ENCODE measurements at places on chromosomes 2 and 18.

DNA sequence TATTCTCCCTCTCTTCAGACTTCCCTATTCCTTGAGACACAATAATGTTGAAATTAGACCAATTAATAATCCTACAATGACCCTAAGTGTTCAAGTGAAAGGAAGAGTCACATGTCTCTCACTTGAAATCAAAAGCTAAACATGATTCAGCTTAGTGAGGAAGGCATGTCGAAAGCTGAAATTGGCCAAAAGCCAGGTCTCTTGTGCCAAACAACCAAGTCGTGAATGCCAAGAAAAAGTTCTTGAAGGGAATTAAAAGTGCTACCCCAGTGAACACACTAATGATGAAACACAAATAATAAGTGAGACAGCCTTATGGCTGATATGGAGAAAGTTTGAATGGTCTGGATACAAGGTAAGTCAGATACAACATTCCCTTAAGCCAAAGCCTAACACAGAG, 115.4 kb downstream of the PXDN start:
- DNase-seq, result no peak

- DNase-seq, result no peak
These were observed 1719.2 kb upstream of the PIK3C3 start for GRCh38 chr18:40235836-40236235.

- no peak for DNase-seq
These were observed 891.6 kb upstream of the CRIM1 start for GRCh38 chr2:35463805-35464596.

DNA sequence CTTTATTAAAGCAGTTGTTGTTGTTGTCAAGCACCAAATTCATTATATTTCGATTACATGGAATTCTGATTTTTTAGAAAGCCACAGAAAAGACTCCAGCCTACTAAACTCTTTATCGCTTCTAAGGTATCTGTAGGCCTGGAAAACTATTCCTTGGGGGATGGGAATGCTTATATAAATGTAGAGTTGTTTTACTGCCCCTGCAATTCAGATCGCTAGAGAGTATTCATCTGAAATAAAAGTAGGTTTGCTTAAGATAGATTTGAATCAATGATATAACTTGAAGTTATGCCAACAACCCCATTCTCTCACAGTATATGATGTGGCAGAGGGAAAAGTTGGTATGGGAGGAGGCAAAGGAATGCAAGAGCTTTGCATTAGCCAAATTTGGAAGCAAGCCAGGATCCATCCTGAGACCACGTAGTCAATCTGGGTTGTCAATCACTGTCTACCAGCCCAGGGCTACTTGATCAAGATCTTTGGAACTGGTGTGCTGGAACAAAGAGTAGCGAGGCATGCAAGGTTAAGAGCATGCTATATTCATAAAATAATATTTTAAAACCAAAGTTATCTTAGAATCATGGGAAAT, 95.9 kb downstream of the LYPD6B start:
- no peak for DNase-seq

DNA sequence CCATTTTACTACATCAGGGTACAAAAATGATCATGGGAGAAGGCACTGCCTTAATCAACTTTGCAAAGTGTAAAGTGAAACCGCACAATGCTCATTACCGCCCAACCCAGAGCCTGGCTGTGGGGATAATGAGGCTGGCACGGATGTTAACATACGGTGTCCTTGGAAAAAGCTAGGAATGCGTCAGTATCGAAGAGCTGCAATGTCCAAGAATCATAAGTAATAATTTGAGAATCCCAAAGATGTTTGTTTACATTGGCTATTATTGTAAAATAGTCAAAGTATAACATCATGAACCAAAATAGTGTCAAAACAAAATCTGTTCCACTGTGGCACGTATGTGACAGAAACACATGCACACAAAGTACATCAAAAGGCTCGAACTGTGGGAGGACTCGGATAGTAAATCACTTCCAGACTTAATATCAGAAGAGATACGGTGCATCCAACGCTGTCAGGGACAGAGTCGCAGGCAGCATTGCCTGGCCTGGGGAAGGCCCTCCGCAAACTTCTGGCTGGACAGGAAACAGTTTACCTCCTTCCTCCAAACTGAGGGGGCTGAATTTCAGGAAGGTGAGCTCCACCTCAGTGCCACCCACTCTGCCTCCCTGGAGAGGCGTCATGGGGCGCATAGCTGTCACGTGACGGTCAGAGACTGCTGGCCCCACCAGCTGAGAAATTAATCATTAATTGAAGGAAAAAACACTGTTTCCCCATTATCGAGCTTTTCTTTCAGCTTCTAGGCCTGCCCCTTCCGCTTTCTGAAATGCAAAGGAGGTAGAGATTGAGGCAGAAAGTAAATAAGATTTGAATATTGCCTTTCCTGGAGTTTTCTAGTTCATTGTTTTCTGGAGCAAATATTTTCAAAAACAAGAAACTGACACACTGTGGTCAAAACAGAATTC, 1.8 kb upstream of the ID2 start:
- no peak for DNase-seq
